ENCODE measurements at places on chromosomes 5 and 9.

GRCh38 chr9:5265939-5266338 is 34.7 kb downstream of the INSL4 start:
- no peak for DNase-seq

DNA sequence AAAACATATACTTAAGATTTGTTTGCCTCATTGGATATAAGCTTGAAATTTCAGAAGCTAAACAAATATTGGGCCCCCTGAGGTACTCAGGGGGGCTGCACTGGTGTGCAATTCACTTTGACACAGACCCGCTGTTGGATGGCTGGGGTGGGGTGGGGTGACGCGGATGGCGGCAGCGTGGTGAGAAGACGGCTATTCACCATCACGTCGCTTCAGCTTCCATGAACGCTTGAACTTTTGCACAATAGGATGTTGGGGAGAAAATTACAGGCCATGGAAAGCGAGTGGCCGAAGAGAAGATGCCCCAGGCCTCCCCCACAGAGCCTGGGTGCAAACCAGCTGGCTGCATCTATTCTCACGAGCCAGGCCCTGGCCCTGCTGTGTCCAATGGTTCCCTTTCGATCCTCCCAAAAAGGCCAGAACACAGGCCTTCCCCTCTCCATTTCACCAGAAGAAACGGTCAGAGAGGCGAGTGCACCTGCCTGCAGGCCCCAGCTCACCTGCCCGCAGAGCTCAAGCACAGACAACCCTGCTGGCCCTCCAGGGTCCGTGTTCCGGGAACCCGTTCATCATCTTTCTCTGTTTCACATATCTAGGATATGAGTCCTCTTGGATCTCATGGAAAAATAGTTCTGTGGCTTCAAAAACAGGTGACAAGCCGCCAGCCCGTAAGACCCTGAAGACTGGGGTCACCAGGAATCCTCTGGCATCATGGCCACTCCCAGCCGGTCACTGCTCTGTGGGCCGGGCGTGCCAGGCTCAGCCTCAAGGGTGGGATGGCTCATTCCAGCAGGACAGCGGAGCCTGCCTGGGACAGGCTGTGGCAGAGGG is 46.8 kb upstream of the SARDH start:
- DNase-seq = no peak

DNA sequence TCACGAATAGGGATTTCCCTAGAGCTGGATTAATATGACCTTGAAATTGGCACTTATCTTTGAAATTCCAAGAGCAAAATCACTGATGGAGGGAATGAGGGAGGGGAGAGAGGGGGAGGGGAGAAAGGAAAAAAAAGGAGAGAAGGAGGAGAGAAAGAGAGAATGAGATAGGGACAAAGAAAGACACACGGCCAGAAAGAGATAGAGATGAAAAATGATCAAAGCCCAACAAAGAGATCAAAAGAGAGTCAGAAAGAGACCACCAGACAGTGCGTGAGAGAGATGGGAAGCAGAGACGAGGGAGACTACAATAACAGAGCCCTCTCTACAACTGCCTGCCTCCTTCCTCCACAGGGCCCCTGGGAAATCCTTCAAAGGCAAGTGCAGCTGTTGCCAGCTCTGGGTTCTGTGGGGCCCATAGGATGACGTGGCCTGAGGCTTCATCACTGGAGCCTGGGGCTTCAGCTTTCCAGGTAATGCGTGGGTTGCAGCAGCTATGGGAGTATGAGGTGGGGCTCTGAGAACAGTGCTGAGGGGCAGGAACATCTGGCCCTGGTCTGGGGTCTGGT is 58.3 kb upstream of the SHB start:
- DNase-seq = no peak

DNA sequence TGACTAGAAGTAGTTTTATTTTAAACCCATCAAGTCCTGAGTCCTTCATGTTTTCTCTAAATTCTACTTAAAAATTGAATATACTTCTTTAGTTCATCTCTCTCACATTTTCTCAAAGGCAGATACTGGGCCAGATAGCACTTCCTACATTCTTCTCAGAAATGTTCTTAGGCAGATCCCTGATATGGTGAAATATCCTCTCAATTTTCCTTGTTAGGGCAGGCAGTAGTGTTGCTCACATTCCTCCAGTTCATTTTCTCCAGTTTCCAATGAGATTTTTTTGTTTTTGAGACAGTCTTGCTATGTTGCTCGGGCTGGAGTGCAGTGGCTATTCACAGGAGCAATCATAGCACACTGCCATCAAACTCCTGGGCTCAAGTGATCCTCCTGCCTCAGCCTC is 5.7 kb downstream of the GCNT1 start:
- no peak for DNase-seq

- peak; percentile 37 for DNase-seq
These were observed 14.3 kb downstream of the AGTPBP1 start for GRCh38 chr9:85727500-85727899.

- peak; percentile 72 for DNase-seq
These were observed 84.4 kb downstream of the ADRB2 start for GRCh38 chr5:148910686-148911361.

- DNase-seq = peak; percentile 2
These were observed 14.1 kb upstream of the SLC25A51 start for GRCh38 chr9:37917801-37918664.

- DNase-seq = peak; percentile 80
These were observed 446.2 kb upstream of the TRPC7 start for GRCh38 chr5:136811551-136811950.

DNA sequence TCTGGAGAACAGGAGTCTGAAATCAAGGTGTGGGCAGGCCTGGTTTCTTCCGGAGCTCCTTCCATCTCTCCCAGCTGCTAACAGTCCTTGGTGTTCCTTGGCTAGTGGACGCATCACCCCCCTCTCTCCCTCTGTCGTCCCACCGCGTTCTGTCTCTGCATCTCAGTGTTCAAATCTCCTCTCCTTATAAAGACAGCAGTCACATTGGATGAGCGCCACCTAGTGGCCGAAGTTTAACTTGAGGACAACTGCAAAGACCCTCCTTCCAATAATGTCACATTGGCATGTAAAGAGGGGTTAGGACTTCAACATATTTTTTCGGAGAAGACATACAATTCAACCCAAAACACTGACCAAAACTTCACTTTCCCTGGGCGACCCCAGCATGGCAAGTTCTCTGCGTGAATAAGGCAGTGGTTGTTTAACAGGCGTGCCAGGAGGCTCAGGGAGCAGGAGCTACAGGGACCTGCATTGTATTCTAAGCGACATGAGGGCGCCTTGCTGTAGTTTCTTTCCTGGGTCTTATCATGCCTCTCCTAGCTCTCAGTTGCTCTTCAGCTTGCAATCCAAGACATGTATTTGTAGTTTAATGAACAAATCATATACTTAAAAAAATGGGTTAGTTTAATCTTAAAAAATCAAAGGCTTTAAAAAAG is 27.9 kb upstream of the BASP1 start:
- DNase-seq = peak; percentile 90

GRCh38 chr5:80963966-80964481 is 3.9 kb downstream of the RASGRF2 start:
- peak; percentile 34 for DNase-seq

DNA sequence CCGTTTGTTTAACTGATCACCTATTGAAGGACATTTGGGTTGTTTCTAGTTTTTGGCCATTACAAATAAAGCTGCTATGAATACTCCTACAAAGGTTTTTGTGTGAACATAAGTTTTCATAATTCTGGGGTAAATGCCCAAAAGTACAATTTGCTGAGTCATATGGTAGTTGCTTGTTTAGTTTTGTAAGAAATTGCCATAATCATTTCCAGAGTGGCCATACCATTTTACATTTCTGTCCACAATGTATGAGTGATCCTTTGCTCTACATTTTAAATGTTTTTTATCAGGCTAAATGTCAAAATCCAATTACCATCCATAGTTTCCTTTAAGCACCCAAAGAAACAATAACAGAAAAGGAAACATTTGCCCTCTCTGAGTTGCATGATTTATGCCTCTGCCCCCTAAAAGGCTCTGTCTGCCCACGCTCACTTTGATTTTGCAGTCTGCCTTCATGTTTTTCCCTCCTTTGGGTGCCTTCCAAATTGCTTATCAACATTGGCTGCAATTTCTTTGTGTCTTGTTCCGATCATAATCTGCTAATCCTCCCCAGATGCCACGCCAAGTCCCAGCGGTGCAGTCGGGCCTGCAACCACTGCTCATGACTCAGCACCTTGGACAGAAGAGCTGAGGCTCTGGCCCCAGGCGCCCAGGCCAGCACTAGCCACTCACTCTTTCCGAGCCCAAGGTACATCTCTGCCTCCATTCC is 339.2 kb downstream of the PIK3R1 start:
- DNase-seq = peak; percentile 85

DNA sequence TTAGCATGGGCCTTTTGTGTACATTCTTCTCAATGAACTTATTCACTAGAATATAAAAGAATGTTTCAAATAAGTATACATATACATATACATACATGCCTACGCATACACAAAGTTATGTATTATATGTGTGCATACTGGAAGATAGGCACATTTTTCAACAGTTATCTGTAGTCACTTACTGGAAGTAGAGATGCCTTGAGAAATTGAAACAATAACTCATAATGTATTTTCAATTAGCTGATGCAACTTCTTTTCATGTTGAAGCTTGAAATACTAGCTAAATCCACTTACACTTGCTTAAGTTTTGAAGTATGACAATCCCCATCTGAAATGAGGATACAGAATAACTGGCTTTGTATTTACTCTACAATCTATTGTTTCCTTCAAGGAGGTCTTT is 469.0 kb upstream of the PTGER4 start:
- no peak for DNase-seq

DNA sequence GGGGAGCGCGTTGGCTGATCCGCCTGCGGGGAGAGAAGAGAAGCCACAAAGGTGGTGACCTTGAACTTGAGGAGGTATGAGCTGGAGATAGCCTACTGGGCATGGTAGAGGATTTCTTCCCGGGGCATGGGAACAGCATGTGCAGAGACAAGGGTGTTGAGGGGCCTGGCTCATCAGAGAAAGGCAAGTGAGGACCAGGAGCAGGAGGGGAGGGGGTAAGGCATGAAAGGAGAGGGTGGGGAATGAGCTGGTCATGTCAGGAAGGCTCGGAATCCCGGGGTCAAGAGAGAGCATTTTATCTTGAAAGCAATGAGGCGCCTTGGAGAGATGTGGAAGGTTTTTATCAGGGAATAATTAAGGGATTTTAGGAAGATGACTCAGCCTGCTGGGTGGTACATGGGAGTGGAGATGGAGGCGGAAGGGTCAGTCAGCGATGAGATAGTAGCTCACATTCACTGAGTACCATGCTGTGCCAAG is 121.1 kb downstream of the LHX2 start:
- peak; percentile 56 for DNase-seq

- no peak for DNase-seq
These were observed 12.5 kb downstream of the ADGRD2 start for GRCh38 chr9:124462739-124463138.

DNA sequence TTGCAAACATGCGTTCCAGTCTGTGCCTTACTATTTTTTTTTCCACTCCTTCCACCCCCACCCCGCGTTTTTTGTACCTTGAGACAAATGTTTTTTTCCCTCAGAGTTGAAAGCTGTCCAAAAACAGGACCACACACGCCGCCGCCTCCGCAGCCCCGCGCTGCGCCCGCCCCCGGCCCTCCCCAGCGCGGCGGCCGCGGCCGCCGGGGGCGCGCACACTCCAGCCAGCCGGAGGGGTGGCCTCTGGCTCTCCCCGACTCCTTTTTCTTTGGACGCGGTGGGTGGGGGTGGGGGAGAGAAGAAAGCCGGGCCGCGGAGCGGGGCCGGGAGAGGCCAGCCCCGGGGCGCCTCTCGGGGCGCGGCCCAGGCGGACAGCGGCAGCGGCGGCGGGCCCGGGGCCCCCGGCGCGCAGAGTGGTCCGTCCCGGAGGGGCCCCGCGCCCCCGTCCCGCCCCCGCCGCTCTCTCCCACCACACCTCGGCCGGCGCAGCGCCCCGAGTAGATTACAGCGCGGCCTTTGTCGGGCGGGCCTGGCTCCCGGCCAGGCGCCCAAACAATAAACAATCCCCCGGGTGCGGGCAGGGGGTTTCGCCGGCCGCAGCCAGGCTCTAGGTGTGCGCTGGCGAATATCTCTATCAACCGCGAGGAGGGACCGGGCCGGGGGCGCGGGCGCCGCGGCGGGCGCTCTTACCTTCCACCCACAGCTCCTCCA is 10.9 kb downstream of the PTCH1 start:
- peak; percentile 87 for DNase-seq

DNA sequence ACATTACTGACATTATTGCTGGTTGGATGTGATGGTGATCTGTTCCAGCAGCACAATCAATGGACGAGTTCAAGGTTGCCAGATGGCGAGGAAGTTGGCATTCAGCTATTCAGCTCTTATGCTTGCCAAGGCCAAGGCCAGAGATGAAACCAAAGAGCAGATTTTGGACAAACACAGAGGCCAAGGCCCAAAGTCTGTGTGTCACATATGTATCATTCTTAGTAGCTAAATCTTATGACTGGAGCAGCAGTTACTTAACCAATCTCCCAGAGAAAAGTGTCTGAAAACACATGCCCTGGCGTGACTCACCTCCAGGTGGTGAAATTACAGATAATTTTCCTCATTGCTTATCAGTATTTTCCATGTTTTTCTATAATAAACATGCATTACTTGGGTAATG is 189.0 kb upstream of the EGFLAM start:
- DNase-seq = no peak

GRCh38 chr9:12775679-12776512 is 1.1 kb downstream of the LURAP1L start:
- DNase-seq = peak; percentile 88

DNA sequence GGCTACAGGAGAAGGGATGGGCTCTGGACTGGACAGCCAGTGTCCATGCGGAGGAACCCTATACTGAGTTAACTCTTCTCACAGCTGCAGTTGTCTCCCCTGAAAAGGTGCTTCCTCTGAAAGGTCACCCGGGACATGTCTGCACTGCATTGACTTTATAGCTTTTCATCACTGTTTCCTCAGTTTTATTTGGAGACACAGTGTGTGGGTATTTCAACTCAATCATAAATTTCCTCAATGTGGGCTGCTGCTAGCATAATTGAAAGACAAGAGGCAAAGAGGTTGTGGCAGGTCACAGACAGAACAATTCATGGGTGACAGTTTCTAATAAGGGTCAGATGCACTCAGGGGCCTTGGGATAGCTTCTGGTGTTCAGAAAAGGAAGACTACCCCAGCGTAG is 336.8 kb downstream of the KDM4C start:
- DNase-seq = no peak

DNA sequence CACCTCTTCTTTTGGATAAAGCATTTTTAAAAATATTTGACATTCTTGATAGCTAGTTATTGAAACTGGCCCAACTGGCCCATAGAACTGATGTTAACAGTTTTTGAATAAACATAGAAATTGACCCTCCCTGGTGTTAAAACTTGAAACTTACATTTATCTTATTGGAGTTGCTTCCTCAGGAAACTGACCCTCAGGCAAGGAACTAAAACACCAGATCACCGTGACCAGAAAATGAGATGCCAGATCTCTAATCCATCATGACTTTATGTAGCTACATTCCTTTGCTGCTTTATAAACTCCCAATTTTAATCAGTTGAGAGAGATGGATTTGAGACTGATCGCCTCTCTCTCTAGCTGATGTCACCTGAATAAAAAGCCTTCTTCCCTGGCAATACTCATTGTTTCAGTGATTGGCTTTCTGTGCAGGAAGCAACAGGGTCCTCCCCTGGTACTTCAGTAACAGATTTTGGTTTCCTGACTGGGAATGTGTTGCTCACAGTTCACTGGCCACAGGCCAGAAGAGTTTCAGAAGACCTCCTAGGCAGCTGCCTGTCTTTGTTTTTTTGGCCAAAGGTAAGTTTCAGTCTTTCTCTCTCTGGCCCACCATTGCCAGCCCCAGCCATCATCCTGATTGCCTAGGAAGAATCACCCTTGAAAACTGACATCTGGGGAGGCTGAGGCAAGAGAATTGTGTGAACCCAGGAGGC is 212.4 kb downstream of the DTWD2 start:
- DNase-seq = no peak

Measured in astrocyte of the hippocampus (primary cell).